Calu3 (cell line): ENCODE measurements at places on chromosomes 1 and 21. TPM values are rescaled to one million over a fixed set of nuclear protein-coding genes. Genes with fewer than 3 reads are reported as not detected.

Gene SH2D1B
- not detected in 2 replicates for total RNA-seq

Gene POLR3C
- total RNA-seq, result 29.3 and 33.0 TPM in 2 replicates

Gene FCER1G
- not detected in 2 replicates for total RNA-seq

Gene SDF4
- total RNA-seq, result 128 and 161 TPM in 2 replicates

Gene BLACAT1
- 14.2 TPM in 2 replicates for total RNA-seq

Gene B4GALT2
- total RNA-seq, result 47.1 and 50.9 TPM in 2 replicates

Gene SPRR3
- 6.2 and 26.7 TPM in 2 replicates for total RNA-seq

Gene LCK
- total RNA-seq, result 0.66 and 0.88 TPM in 2 replicates

Gene EPRS1
- total RNA-seq, result 143 and 155 TPM in 2 replicates

DNA sequence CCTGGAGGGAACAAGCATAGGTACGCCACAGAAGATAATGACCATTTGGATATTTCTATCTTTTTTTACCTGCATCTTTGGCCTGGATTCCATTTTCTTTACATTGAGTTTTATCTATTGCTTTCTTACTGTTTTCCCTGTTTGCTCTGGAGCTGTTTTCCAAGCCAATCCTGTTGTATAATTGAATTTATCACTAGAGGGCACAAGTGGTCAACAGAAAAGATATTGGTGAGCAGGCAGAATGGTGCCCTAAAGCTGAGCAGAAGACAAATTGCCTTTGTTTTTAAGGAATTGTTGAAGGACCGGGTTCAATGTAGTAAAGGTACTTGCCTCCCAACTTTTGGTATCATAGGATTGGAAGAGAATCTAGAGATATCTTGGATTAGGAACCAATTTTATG, 152.8 kb downstream of the PPP1R12B start:
- H3K27me3 ChIP-seq, result no peaks in the 10 kb centered on the region
- no peaks in the 10 kb centered on the region for H3K4me1 ChIP-seq
- no peak overlapping the region for H3K27ac ChIP-seq
- H3K36me3 ChIP-seq, result no peaks in the 10 kb centered on the region
- peak; percentile 24 for DNase-seq

- DNase-seq, result no peak
- no peak overlapping the region for H3K27ac ChIP-seq
- H3K36me3 ChIP-seq, result no peaks in the 10 kb centered on the region
- peaks cover 14% of the 10 kb centered on the region for H3K27me3 ChIP-seq
These were observed 220.1 kb downstream of the COL24A1 start for GRCh38 chr1:85936470-85936869.

GRCh38 chr1:195664628-195665027, 943.6 kb downstream of the KCNT2 start:
- H3K27me3 ChIP-seq, result no peaks in the 10 kb centered on the region
- H3K4me3 ChIP-seq, result peak overlapping the region; percentile 30
- H3K36me3 ChIP-seq, result peaks cover 7% of the 10 kb centered on the region
- H3K4me1 ChIP-seq, result peaks cover 20% of the 10 kb centered on the region
- peak; percentile 19 for DNase-seq

DNA sequence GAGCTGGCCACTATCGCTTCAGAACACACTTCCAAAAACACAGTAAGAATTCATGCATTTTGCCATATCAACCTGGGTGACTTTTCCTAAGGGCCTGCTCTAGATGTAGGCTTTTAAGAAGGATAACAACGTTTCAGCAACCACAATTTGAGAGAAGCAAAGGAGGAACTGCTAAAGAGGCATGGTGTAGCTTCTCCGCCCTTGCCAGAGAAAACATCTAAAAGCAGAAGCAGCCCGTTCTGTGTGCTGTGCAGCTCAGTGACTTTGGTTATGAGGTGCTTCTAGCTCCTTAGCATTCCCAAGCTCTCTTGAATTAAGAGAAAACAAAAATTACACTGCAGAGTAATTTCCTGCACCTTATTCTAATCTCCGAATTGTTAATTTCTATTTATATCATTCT, 2.7 kb downstream of the PER3 start:
- peaks cover 21% of the 10 kb centered on the region for H3K36me3 ChIP-seq
- H3K27ac ChIP-seq, result no peak overlapping the region
- peaks cover 11% of the 10 kb centered on the region for H3K4me1 ChIP-seq
- H3K4me3 ChIP-seq, result no peak overlapping the region
- no peaks in the 10 kb centered on the region for H3K27me3 ChIP-seq

GRCh38 chr1:82337635-82338034, 536.9 kb downstream of the ADGRL2 start:
- H3K27ac ChIP-seq, result no peak overlapping the region
- no peaks in the 10 kb centered on the region for H3K36me3 ChIP-seq
- H3K4me1 ChIP-seq, result no peaks in the 10 kb centered on the region

- peaks cover 21% of the 10 kb centered on the region for H3K36me3 ChIP-seq
- H3K27ac ChIP-seq, result no peak overlapping the region
- DNase-seq, result no peak
These were observed 13.7 kb downstream of the PI4KB start for GRCh38 chr1:151313501-151313900.

GRCh38 chr1:240151136-240151735, 59.6 kb downstream of the FMN2 start:
- H3K4me3 ChIP-seq, result no peak overlapping the region
- no peaks in the 10 kb centered on the region for H3K36me3 ChIP-seq
- peaks cover 17% of the 10 kb centered on the region for H3K27me3 ChIP-seq
- no peak overlapping the region for H3K27ac ChIP-seq

GRCh38 chr1:245389873-245390272, 235.1 kb downstream of the KIF26B start:
- no peaks in the 10 kb centered on the region for H3K36me3 ChIP-seq
- H3K27me3 ChIP-seq, result peaks cover 6% of the 10 kb centered on the region
- H3K4me3 ChIP-seq, result no peak overlapping the region

GRCh38 chr1:110339407-110340206, 430 bp downstream of the RBM15 start:
- no peak overlapping the region for H3K4me3 ChIP-seq
- peaks cover 31% of the 10 kb centered on the region for H3K36me3 ChIP-seq
- peak; percentile 44 for DNase-seq
- H3K27me3 ChIP-seq, result no peaks in the 10 kb centered on the region
- no peak overlapping the region for H3K27ac ChIP-seq

DNA sequence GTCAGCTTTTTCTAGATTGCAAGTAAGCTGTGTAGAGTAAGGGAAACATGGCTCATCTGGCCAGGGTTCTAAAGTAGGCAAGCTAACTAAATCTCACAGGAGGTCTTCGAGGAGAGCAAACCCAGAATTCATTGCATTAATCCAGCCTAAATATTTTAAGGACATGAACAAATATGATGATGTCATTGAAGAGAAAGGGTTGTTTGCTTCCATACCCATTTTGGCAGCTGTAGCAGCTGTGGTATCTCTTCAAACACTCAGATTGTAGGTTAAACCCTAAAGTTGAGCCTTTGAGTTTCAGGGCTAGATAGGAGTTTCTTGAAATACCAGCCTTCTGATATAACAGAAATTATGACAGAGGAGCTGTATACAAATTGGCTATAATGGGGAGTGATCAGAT, 200.5 kb upstream of the C1orf105 start:
- H3K36me3 ChIP-seq, result no peaks in the 10 kb centered on the region
- H3K27me3 ChIP-seq, result no peaks in the 10 kb centered on the region
- DNase-seq, result no peak

- no peak overlapping the region for H3K4me3 ChIP-seq
- no peak for DNase-seq
- H3K27me3 ChIP-seq, result no peaks in the 10 kb centered on the region
- peaks cover 30% of the 10 kb centered on the region for H3K4me1 ChIP-seq
- H3K36me3 ChIP-seq, result no peaks in the 10 kb centered on the region
These were observed 47.5 kb downstream of the EVA1C start for GRCh38 chr21:32459972-32460371.

GRCh38 chr1:17358557-17358956, 13.4 kb upstream of the PADI6 start:
- no peaks in the 10 kb centered on the region for H3K4me1 ChIP-seq
- no peak overlapping the region for H3K4me3 ChIP-seq

- no peak overlapping the region for H3K27ac ChIP-seq
- no peak for DNase-seq
- no peaks in the 10 kb centered on the region for H3K4me1 ChIP-seq
- no peaks in the 10 kb centered on the region for H3K27me3 ChIP-seq
- H3K36me3 ChIP-seq, result no peaks in the 10 kb centered on the region
- no peak overlapping the region for H3K4me3 ChIP-seq
These were observed 268.7 kb downstream of the PTGER3 start for GRCh38 chr1:70778934-70779333.

GRCh38 chr1:93575621-93576284, 105.9 kb downstream of the BCAR3 start:
- no peak for DNase-seq
- no peaks in the 10 kb centered on the region for H3K27me3 ChIP-seq
- H3K36me3 ChIP-seq, result peaks cover 69% of the 10 kb centered on the region

GRCh38 chr1:93013145-93014065, 52.1 kb upstream of the DIPK1A start:
- no peaks in the 10 kb centered on the region for H3K36me3 ChIP-seq
- H3K4me3 ChIP-seq, result no peak overlapping the region
- no peak overlapping the region for H3K27ac ChIP-seq
- H3K4me1 ChIP-seq, result peaks cover 25% of the 10 kb centered on the region
- H3K27me3 ChIP-seq, result no peaks in the 10 kb centered on the region
- no peak for DNase-seq

DNA sequence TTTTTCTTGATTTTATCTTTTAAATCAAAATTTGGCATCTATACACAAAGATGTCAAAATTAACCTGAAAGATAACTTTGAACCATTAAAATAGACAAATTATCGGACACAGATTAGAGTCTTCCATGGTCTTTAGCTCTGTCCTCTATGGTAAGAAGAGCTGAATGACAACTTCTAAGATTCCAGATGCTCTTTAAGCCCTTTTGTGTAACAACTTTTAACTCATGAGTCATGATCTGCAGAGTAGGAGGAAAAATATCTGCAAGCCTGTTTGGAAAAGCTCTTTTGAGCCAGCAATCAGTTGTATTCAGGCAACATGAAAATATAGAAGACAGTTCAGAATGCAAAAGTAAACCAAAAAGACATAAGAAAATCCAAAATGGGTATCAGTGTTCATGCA, 37.8 kb downstream of the TTC13 start:
- H3K27me3 ChIP-seq, result no peaks in the 10 kb centered on the region
- no peak for DNase-seq
- no peak overlapping the region for H3K27ac ChIP-seq
- no peak overlapping the region for H3K4me3 ChIP-seq
- H3K36me3 ChIP-seq, result no peaks in the 10 kb centered on the region

DNA sequence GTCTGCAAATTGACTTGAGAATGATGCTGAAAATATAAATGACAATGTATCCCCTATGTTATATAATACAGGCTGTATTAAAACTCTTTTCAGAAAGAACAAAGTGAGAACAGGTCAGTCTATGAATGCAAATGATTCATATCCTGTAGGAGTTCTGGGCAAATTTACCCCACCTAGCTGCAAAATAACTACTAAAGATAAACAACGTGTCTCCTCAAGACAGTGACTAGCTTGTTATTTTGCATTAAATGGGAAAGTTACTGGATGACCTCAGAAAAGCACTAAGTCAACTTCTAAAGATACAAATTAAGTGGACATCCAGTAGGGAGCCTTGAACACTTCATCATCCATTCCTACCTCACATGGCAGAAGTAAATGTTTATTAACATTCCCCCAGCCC, 11.1 kb downstream of the RNF19B start:
- H3K27ac ChIP-seq, result peak overlapping the region; percentile 91
- no peak for DNase-seq
- peaks cover 10% of the 10 kb centered on the region for H3K36me3 ChIP-seq
- no peak overlapping the region for H3K4me3 ChIP-seq

- no peak for DNase-seq
- H3K36me3 ChIP-seq, result no peaks in the 10 kb centered on the region
- H3K27ac ChIP-seq, result no peak overlapping the region
- H3K4me1 ChIP-seq, result no peaks in the 10 kb centered on the region
- H3K27me3 ChIP-seq, result no peaks in the 10 kb centered on the region
These were observed 9.1 kb downstream of the SWT1 start for GRCh38 chr1:185166106-185166505.

GRCh38 chr1:32291145-32291707, 657 bp upstream of the HDAC1 start:
- H3K36me3 ChIP-seq, result peaks cover 47% of the 10 kb centered on the region
- peak overlapping the region; percentile 97 for H3K4me3 ChIP-seq
- DNase-seq, result no peak
- H3K27me3 ChIP-seq, result no peaks in the 10 kb centered on the region

DNA sequence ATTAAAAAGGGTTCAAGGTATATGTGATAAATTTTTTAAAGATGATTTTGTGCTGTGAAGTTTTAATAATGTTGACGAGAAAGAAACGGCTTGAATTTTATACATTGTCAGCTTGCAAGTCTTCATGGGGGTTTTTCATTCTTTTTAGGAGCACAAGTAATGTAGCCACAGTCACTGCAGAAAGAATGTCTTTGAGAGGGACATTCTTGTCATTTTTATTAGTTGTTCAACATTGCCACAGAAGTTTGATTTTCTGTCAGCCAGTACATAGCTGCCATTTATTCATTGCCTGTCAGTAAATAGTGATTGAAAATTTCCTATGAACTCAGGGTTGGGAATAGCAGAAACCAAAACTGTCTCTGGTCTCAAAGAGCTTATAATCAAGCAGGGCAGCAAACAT, 156.3 kb downstream of the DHRS3 start:
- DNase-seq, result no peak
- no peak overlapping the region for H3K4me3 ChIP-seq
- H3K4me1 ChIP-seq, result peaks cover 27% of the 10 kb centered on the region
- no peaks in the 10 kb centered on the region for H3K36me3 ChIP-seq
- H3K27ac ChIP-seq, result no peak overlapping the region

DNA sequence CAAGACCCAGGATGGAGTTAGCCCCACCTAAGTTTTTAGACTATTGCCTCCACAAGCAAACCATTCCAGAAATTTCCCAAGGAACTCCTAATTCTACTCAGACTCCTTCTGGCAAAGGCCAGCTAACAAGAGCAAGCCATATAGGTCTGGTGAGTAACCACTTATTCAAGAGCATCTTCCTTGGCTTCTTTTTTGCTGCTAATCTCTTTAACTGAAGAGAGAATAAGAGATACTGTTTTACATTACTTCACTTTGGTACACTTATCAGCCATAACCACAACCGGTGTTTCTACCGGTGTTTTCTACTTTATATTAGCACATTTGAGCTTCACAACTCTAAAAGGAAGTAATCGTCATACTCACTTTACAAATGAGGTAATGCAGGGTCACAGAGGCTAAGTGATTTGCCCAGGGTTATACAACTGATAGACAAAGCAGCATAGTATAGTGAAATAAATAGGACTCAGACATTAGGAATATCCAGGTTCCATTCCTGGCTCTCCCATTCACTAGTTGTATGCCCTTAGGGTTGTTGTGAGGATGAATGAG, 1.7 kb upstream of the EPS15 start:
- H3K4me1 ChIP-seq, result peaks cover 26% of the 10 kb centered on the region
- peaks cover 22% of the 10 kb centered on the region for H3K36me3 ChIP-seq
- DNase-seq, result no peak
- H3K27ac ChIP-seq, result peak overlapping the region; percentile 6
- H3K4me3 ChIP-seq, result peak overlapping the region; percentile 91
- no peaks in the 10 kb centered on the region for H3K27me3 ChIP-seq

- no peaks in the 10 kb centered on the region for H3K36me3 ChIP-seq
- no peaks in the 10 kb centered on the region for H3K4me1 ChIP-seq
- no peak overlapping the region for H3K27ac ChIP-seq
- no peak for DNase-seq
These were observed 67.0 kb downstream of the ALPL start for GRCh38 chr1:21576031-21576797.

GRCh38 chr21:34593954-34594531, 20.9 kb downstream of the RCAN1 start:
- H3K4me1 ChIP-seq, result peaks cover 11% of the 10 kb centered on the region
- H3K4me3 ChIP-seq, result no peak overlapping the region
- H3K36me3 ChIP-seq, result no peaks in the 10 kb centered on the region
- no peak overlapping the region for H3K27ac ChIP-seq
- no peaks in the 10 kb centered on the region for H3K27me3 ChIP-seq
